Cardiac muscle cell (in vitro differentiated cells and primary cell): ENCODE measurements at places on chromosomes 4 and X. TPM values are rescaled to one million over a fixed set of nuclear protein-coding genes. Genes with fewer than 3 reads are reported as not detected.

The RADX gene
- total RNA-seq = 4.5 and 6.3 TPM in 2 replicates

The TMEM129 gene
- total RNA-seq = 174 and 175 TPM in 2 replicates

DNA sequence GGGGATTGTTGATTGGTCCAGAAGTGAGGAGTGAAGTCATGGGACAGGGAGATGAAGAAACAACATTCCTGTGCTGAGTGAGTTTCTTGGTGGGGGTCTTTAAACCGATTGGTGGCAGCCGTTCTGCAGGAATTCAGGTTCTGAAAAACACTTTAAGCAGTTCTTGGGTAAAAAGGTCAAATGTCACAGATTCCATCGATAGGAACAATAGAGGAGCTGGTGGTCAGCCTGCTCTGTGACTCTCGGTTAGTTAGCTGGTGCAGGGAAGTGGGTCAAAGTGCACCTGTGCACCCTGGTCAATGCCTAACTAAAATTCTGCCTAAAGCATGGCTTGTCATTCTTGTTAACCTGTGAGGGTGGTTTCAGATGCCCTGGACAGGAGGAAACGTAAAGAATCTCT is 34.6 kb upstream of the MGST2 start:
- no peak for DNase-seq
- H3K4me1 ChIP-seq = peaks cover 4% of the 10 kb centered on the region
- no peak overlapping the region for H3K27ac ChIP-seq
- no peak overlapping the region for H3K4me3 ChIP-seq

DNA sequence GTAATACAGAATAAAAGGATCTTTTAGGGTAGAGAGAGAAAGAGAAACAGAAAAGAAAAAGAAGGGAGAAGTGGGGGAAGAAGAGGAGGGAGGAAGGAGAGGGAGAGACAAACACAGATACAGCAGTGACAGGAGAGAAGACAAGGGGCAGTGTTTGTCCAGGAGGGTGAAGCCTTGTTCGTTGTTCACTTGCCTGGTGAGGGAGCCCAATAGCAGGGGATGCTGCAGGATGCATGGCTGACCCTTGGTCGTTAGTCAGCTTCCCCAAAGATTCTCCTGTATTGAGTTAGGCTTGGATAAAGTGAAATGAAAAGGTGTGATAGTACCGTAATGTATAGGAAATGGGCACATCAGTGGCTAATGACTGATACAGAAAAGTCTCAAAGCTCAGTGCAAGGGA is 403.7 kb downstream of the IL15 start:
- no peaks in the 10 kb centered on the region for H3K27me3 ChIP-seq
- no peaks in the 10 kb centered on the region for H3K36me3 ChIP-seq
- no peak for DNase-seq
- peaks cover 5% of the 10 kb centered on the region for H3K4me1 ChIP-seq
- H3K27ac ChIP-seq = no peak overlapping the region
- H3K4me3 ChIP-seq = no peak overlapping the region

DNA sequence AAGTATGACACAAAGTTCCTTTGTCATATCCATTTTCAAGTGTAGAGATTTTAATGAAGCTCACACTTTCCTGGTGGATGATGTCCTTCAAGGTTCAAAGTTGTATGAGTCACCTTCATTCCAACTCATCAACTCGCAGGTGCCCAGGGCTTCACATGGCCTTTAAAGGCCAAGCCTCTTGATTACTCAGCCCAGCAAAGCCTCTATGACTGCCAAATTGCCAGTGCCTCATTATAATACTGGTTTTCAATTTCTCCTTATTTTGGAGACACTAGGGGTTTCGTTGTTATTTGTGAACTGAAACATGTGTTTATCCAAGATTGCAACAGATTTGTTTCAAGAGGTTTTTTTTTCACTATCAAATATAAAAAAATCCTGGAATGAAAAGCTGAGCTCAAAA is 45.9 kb upstream of the PPP3CA start:
- no peaks in the 10 kb centered on the region for H3K4me1 ChIP-seq
- no peaks in the 10 kb centered on the region for H3K27me3 ChIP-seq
- DNase-seq = no peak

DNA sequence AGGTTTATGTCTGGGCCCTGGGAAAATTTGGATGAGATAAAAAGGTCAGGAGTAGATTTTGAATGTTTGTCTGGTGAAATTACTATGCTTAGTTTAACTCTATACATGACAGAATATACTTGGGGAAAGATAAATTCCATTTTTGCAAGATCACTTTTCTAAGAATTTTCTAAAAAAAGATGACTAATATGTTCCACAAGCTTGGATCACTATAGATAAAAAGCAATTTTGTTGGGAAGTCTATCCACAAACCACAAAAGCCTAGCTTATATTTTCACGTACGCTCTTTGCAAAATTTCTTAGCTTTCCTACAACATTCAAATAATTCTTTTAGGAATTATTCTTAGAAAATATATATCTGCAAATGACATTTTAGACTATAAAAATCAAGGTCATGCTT is 20.6 kb upstream of the COQ2 start:
- no peak overlapping the region for H3K27ac ChIP-seq
- H3K27me3 ChIP-seq = no peaks in the 10 kb centered on the region
- no peaks in the 10 kb centered on the region for H3K36me3 ChIP-seq

DNA sequence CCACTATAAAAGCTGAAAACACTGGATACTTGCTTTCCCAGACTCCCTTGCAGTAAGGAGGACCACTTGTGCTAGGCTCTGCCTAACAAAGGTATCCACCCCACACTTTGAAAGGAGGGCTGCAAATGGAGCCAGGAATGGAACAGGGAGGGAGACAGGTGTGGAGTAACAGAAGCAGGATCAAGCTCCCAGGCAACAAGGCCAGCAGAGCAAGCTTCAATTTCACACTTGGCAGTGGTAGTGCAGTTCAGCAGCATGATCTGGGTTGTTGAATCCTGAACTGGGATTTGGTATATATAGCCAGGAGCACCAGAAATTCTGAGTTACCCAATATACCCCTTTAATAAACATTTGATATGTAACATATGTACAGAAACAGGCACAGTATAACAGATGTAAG is 9.8 kb downstream of the LAMP2 start:
- no peaks in the 10 kb centered on the region for H3K36me3 ChIP-seq
- H3K27me3 ChIP-seq = no peaks in the 10 kb centered on the region
- H3K4me3 ChIP-seq = no peak overlapping the region
- no peaks in the 10 kb centered on the region for H3K4me1 ChIP-seq
- H3K27ac ChIP-seq = no peak overlapping the region
- DNase-seq = no peak

DNA sequence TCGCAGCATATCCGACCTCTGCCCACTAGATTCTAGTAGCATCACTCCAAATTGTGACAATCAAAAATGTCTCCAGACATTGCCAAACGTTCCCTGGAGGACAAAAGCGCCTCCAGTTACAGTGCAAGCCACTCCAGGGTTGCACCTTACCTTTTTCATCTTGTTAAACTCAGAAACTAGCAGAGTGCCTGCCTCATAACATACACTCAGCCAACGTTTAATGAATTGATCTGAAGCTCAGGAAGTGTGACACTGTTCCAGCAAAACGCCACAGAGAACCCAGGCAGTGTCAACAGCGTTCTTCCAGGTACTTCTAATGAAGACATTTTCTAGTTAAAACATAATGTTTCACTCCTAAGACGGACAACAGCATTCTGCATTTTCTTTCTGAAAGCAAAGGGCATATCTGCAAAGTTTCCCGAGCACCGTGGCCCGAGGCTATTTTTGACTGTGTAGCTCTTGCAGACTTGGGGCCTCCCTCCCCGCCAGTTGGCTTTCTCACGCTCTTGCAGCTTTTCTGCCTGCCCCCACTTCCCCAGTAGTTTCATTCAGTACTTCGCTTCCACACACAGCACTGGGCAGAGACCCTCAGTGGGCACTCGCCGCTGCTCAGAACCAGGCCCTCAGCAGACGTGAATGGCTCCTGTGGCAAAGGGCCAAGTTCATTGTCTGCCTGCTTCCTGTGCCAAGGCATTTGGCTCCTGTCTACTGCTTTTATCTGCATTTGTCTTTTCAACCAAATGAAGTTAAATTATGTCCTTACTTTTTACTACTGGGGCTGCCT is 133.4 kb upstream of the TTC29 start:
- H3K36me3 ChIP-seq = no peaks in the 10 kb centered on the region
- DNase-seq = peak; percentile 7
- no peak overlapping the region for H3K4me3 ChIP-seq
- no peaks in the 10 kb centered on the region for H3K27me3 ChIP-seq
